ENCODE measurements at places on chromosomes 6 and 20.

DNA sequence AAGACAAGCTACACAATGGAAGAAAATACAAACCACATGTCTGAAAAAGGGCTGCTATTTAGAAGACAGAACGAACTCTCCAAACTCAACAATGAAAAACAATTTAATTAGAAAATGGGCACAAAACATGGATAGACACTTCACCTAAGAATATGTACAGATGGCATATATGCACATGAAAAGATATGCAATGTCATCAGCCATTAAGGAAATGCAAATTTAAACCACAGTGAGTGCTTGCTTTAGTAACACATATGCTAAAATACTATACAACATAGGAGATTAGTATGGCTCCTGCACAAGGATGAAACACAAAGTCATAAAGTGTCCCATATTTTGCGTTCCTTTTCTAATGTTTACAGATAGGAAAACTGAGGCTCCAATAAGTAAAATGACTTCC, 60.4 kb upstream of the FAM83B start:
- DNase-seq = no peak

DNA sequence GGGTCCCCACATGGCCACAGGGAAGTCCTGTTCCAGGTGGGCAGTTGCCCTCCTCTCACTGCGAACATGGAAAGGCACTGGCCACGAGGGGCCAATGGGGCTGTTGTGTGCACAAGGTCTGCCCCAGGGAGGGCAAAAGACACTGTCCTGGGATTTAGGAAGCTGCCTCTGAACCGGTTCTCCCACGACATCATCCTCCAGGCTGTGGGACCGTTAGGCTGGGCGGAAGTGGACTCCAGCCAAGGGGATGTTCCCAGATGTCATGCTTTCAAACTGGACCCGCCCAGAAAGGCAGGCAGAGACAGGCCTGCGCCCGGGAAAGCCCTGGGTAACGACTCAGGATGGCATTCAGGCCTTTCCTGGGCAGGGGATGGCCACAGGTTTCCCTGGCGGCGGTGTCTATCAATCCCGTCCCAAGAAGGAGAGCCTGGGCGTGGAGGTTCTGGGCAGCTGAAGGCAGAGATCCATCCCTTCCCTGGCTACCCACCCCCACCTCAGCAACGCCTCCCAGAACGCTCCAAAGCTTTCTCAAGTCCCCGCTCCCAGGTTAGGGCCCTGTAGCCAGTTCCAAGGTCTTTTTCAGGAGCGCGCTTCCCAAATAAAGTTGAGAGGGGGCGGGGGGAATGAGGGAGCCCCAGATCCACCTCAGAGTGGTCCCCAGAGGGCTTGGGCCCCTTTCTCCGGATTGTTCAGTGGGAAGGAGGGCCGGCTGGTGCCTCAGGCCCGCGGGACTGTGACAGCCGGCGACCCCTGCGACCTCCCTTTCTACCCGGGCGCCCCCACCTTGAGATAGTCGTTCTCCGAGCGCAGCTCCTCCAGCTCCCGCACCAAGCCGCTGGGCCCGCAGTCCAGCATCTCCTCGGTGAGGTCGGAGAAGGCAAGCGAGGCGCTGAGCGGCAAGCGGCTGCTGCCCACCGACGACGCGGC, 13.8 kb upstream of the TLDC2 start:
- DNase-seq = peak; percentile 95

DNA sequence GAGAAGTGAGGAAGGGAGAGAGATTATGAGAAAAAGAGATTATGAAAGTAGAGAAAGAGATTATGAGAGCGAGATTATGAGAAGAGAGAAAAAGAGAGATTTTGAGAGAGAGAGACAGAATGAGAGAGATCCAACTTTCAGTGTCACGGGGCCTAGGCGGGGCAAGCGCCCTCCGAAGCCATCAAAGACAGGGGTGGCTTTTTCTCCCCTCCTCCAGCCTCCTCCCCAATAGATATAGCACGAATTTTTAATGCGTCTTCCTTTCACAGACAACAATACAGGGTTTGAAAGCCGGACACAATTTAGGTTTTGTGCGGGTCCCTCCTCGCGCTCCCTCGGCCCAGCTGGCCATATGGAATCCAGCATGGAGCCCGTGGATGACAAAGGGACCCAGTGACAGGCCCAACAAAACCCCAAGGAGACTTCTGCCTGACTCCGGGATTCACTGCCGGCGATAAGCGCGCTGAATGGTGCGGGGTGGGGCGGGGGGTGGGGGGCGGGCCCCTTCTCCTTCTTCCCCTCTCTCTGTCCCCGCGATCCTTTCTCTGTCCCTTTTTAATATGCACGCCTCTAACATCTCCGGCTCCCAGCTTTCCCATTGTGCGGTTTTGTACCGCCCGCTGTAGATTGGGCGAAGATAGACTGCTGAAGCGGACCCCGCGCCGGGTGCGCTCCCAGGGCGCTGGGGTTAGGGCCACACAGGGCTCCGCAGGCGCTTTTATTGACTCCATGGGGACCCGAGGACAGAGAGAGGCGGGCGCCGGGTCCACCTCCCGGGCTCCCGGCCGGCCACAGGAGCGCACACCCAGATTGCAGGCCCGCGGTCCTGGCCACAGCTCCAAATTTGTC, 5.4 kb downstream of the NKX2-2 start:
- DNase-seq = no peak

GRCh38 chr6:144211160-144211559, 60.8 kb downstream of the STX11 start:
- no peak for DNase-seq

All from hepatic stellate cell (primary cell).